Epithelial cell of prostate (primary cell): ENCODE measurements at places on chromosomes 7 and 10.

DNA sequence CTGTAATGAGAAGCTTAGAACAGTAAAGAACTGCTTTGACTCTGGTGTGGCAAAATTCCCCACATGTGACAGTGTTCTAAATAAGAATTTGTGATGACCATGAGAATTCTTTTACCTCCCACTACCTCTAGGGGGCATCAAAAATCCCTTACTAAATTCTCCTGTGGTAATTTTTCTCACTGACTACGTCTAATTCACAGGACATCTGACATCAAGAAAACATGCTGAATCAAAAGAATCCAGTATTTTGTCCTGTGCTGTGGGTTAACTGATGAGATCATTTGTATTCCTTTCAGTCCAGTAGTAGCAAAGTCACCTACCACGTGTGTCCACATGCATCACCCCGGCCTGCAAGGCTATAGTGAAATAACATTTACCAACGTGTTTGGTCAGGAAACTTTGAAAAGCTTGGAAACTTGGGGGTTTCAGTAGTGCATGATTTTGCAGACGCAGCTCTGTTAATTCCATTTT, 103.8 kb downstream of the ATE1 start:
- DNase-seq, result no peak

DNA sequence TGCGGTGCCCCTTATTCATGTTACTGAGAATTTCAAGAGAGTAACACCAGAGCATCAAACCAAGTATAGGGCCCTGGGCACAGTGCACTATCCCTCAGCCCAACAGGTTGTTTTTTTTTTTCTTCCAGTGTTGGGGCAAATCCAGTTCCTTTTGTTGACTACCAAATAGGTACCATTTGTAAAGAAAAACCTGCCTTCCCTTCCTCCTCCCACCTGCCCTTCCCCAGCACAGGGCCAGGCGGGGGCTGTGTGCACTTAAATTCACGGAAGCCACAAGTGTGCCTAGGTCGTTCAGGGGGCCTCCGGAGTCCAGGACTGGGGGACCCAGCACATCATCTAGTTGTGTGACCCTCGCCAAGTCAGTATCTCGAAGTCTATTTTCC, 595 bp upstream of the SFXN4 start:
- DNase-seq, result no peak

- DNase-seq, result no peak
Measured at GRCh38 chr7:17706275-17706674, 234.0 kb downstream of the SNX13 start.

DNA sequence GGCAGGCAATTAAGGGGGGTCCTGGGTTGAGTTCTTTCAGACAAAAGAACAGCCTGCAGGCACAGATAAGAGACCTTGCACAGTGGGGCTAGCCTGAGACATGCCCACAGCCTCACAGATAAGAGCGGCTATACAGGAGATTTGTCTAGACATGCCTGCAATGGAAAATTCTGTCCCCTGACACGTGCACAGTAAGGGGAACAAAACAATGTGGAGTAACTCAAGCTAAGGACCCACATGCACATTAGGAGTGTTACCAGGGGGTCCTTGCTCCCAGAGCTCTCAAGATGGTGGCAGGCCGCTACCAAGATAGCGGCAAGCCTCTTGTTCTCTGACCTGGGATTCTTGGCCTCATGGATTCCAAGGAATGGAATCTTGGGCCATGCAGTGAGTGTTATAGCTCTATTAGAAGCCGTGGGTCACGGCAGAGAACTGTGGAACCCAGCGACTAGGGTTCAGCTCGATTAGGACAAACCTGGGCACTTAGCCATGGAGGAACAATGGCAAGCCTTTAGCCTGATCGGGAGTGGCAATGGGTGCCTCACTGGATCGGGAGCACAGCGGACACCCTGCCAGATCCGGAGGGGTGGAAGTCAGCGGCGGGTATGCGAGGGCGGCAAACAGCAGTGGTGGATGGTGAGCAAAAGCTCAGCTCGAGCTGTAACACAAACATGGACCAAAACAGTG, 196.9 kb downstream of the CCSER2 start:
- no peak for DNase-seq

DNA sequence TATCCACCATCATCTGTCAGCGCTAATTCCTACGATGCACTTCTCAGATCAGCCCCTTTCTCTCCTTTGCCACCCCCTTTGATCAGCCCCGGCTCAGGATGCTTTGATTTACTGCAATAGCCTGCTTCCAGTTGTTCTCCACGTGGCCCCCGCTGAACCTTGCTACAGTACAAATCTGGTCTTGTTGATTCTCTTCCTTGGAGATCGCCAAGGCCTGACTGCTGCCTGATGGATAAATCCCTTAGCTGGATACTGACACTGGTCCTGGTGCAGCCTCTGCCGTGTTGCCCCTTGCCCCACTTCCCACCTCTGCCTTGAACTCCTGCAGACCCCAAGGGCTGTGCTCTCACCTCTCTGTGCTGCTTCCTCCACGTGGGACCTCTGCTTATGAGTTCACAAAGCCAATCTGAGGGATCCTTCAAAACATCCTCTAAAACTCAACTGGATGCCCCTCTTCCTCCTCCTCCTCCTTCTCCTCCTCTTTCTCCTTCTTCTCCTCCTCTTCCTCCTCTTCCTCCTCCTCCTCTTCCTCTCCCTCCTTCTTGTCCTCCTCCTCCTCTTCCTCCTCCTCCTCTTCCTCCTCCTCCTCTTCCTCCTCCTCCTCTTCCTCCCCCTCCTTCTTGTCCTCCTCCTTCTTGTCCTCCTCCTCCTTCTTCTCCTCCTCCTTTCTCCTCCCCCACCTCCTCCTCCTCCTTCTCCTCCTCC, 15.3 kb downstream of the PLXNA4 start:
- no peak for DNase-seq

DNA sequence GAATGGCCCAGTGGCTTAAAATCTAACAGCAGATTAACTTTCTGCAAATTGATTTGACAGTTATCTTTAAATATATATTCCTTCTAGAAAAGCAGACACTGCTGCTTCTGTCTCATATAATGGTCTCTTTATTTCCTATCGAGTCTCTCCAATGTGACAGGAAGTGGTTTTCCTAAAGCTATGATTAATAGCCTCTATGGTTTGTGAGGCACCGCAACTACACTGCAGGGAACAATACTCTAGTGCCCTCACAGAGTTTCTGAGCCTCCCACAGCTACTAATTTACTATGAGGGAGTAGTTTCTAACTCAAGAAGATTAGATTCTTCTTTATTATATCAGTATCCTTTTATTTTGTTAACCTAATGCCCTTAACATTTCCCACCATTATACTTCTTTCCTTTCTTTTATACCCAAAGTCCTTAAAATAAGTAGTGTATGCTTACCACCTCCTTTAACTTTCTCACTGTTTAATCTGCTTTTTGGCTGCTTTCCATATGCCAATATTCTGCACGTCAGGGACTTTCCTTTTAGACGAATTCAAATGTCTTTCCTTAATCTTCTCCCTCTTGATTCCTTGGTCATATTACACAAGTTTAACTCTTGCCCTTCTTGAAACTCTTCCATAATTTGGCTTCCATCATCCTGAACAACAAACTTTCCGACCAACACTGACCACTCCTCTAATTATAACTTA, 23.8 kb upstream of the AHR start:
- no peak for DNase-seq
